ENCODE measurements at places on chromosomes 5 and 9. TPM values are rescaled to one million over a fixed set of nuclear protein-coding genes. Genes with fewer than 3 reads are reported as not detected.

FAM151B gene
- 2.6 TPM for total RNA-seq

ADAMTS6 gene
- 47.2 TPM for total RNA-seq

SLC28A3 gene
- total RNA-seq: under 0.01 TPM

IFNE gene
- under 0.01 TPM for total RNA-seq

ADAMTS16 gene
- under 0.01 TPM for total RNA-seq

PTCD2 gene
- 3.6 TPM for total RNA-seq

TBCA gene
- total RNA-seq: 77.5 TPM

VAV2 gene
- total RNA-seq: 21.7 TPM

PLPP7 gene
- total RNA-seq: 2.6 TPM

TMEFF1 gene
- 12.0 TPM for total RNA-seq

SLC34A3 gene
- total RNA-seq: not detected

NMUR2 gene
- not detected for total RNA-seq

UNC5A gene
- total RNA-seq: 0.26 TPM
